ENCODE measurements at places on chromosomes 5 and 9.

- DNase-seq, result no peak
Measured at GRCh38 chr5:69415584-69415958, 655 bp downstream of the MARVELD2 start.

GRCh38 chr9:135692410-135692809 lies 6.9 kb downstream of the SOHLH1 start:
- DNase-seq, result no peak

- DNase-seq, result no peak
Measured at GRCh38 chr9:132789719-132790118, 88.4 kb downstream of the AK8 start.

DNA sequence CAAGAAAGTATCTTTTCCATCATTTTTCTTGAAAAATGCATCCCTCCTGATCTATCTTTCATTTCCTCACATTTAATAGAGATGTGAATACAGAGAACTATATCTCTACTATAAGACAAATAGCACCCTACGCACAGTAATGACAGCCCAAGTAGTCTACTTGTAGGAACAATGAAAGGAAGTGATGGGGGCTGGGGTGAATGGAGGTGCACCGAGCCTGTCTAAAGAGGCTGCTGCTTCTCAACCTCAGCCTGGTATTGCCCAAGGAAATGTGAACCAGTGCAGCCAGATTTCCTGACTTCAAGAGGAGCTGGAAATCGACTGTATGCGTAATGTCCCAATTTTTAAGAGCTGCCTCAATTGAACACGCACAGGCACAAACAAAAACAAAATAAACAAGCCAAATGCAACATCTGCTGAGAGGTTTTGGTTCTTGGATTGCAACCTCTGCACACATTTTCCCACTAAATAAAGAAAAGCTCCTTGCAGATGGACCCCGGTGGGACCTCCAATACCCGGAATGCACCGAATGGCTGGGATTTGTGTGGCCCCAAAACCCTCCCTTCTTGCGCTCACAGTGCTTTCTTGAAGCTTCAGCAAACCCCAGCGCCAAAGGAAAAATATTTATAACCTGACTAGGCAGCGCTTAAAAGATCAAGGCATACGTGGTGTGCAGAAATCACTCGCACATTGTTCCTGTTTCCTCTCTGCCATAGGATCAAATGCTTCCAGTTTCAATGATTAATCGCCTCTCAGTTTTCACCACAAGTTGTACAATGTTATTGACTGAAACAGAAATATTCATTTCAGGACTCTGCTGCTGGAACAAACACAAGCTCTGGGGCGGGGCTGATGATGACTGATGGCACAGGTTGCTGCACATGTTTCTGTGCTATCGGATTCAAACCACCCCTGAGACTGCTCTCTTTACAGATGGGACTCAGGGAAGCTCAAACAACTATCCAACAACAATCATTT lies 68.3 kb downstream of the KCNIP1 start:
- DNase-seq, result no peak

- no peak for DNase-seq
Measured at GRCh38 chr9:85224729-85225128, 517.0 kb downstream of the AGTPBP1 start.

GRCh38 chr5:22673131-22673530 lies 180.0 kb downstream of the CDH12 start:
- DNase-seq, result no peak

- no peak for DNase-seq
Measured at GRCh38 chr9:117435630-117436261, 20.9 kb upstream of the ASTN2 start.
